Mesothelial cell of epicardium (in vitro differentiated cells): ENCODE measurements at places on chromosomes 5 and 9.
A peak's percentile ranks its signal among the peaks of the same experiment; 100 is the strongest.

GRCh38 chr5:133921979-133922378 is 46.4 kb downstream of the C5orf15 start:
- DNase-seq: no peak

DNA sequence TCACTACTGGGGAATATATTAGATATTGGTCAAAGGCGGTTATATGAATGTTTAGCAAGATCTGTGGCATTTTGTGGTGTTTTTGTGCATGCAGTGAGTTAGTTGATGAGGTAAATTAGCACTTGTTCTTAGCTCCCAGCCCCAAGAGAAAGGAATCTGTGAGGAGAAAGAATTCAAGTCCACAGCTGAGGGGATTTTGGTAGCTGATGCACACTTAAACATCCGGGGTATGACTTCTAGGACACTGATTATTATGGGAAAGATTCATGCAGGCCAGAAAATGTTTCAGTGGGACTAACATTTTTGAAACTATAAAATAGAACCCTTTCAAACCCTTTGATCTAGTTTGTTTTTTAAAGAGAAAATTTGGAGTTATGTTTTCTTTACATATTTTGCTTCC is 118.2 kb upstream of the RPS23 start:
- no peak for DNase-seq

- DNase-seq: no peak
Measured at GRCh38 chr9:134338394-134339182, 12.3 kb downstream of the RXRA start.

DNA sequence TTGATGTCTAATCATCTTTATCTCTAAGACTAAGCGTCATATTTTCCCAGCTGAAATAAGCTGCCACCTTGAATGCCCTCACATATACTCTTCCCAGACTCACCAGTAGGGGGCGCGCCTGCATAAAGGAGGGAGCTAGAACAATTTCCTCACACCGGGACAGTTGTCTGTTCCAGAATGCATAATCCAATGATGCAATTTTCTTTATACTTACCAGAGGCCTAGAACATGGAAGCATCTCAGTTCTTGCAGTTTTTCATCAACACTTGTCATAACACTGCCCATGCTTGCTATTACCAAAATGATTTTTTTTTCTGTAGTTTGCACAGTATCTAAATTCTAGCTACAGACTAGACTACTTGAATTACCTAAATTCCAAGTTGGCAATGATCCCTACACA is 203.9 kb downstream of the FRMD3 start:
- DNase-seq: peak; percentile 83

GRCh38 chr9:98838155-98838867 is 30.8 kb downstream of the GALNT12 start:
- no peak for DNase-seq

DNA sequence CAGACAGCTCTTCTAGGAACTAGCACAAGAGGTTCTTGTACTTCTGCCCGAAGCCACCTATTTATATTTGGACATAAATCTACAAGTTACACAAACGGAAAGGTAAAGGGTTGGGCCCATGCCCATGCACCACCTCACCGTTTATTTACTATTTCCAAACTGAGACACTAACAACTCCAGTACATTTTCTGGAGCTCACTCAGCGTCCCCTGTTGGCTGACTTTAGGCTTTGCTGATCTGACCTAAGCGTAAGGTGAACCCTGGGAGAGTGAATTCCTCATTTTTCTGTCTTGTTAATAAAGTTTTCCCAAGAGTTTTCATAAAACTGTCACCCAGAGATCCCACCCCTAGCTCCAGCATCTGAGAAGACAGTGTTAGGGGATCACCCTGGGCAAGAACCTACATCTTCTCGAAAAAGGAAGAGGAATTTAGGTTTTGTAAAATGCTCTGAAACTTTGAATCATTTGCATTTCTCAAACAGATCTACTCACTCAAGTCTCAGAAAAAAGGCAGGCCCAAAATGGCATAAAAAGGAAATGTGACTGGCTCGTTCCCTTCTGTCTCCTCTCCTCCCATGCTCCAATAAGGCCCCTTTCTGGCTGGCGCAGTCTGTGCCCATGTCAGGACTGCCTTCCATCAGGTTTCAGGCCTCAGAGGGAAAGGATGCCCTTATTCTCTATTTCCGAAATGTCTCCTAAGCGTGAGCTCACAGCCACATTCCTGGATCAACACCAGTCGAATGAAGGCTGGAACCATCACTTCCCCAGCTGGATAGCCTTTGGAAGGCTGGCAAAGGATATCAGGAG is 201.3 kb downstream of the FANCC start:
- no peak for DNase-seq
